Fibroblast of skin of left biceps (primary cell): ENCODE measurements at places on chromosomes 16 and 17.
A peak's percentile ranks its signal among the peaks of the same experiment; 100 is the strongest.

GRCh38 chr16:29809850-29810698 is 1.9 kb upstream of the PRRT2 start:
- DNase-seq, result no peak

GRCh38 chr16:88570691-88571092 is 489 bp downstream of the ZC3H18 start:
- no peak for DNase-seq

DNA sequence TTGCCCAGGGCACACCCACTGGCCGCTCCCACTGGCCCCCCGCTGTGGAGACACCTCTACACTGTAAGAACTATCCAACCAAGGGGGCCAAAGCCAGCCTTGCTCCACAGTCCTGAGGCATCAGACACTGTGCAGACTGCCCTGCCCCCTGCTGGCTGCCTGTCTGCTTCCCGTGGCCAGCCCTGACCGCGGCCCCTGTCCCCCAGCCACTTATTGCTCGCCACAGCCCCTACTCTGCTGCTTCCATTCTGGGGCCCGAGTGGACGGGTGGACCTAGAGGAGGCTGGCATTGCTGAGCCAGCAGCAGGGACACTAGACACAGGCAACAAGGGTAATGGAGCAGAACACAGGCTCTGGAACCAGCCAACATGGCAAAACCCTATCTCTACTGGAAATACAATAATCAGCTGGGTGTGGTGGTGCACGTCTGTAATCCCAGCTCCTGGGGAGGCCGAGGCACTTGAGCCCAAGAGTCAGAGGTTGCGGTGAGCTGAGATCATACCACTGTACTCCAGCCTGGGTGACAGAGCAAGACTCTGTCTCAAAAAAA is 19.7 kb upstream of the LRRC37A3 start:
- DNase-seq, result no peak

- DNase-seq, result no peak
These were observed 4.7 kb upstream of the RPRML start for GRCh38 chr17:46983782-46984181.

DNA sequence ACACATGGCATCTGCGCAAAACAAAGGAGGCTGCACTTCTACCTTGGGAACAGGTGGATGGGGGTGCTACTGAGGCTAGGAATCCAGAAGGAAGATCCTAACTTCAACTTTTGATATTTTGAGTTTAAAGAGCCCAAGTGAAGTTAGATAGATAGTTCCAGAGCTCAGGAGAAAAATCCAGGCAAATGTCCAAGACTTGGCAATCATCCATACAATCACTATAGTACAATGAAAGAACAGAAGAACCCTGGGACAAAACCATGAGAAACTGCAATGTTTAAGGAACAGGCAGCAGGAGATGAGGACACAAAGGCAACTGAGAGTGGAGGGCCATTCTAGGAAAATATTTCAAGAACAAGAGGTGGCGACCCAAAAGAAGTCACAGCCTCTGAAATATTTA is 12.4 kb downstream of the CDYL2 start:
- no peak for DNase-seq

- DNase-seq, result no peak
These were observed 4.3 kb downstream of the THOC6 start for GRCh38 chr16:3027983-3028715.

GRCh38 chr16:80198311-80199299 is 342.2 kb upstream of the DYNLRB2 start:
- peak; percentile 16 for DNase-seq
